ENCODE measurements at places on chromosomes 3 and 15. TPM values are rescaled to one million over a fixed set of nuclear protein-coding genes. Genes with fewer than 3 reads are reported as not detected.

DNA sequence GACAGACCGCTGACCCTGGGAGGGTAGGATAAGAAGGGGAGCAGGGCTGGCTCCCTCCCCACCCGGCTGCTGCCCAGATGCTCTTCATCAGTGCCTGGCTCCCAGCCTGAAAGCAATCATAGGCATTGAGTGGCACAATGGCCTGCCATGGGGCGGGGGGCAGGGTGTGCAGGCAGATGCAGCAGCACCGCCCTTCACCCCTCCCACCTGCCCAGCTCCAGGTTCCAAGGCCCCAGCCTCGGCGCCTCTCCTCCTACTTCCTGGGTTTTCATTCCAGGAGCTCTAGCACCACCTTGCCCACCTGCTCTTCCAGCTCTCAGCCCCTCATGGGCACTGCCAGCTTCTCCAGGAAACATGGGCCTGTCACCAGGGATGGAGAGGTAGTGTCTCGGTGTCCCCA, 101.7 kb downstream of the MEGF11 start:
- no peaks in the 10 kb centered on the region for H3K36me3 ChIP-seq
- H3K27ac ChIP-seq, result no peak overlapping the region
- H3K4me1 ChIP-seq, result no peaks in the 10 kb centered on the region
- no peaks in the 10 kb centered on the region for H3K27me3 ChIP-seq
- DNase-seq, result peak; percentile 34

TPRG1 gene
- 3.6 TPM for total RNA-seq

DNA sequence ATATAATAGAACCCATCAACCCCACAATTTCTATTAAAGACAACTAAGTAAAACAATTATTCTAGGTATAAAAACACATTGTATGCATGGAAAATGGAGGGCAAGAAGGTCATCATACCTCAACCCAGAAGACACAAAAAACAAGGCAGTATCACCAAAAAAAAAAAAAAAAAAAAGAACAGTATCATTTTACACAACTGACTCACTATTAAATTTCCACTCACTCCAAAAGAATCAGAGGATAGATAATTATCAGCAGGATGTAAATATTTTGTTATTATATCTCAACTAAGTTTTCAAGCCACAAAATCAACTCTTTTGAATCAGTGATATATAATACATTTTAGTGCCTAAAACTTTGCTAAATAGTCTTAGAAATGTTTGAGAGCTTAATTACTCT, 55.0 kb downstream of the CLASP2 start:
- H3K36me3 ChIP-seq, result no peaks in the 10 kb centered on the region
- no peaks in the 10 kb centered on the region for H3K27me3 ChIP-seq

IDH2 gene
- 125 TPM for total RNA-seq

GOLGA8S gene
- total RNA-seq, result not detected

DNA sequence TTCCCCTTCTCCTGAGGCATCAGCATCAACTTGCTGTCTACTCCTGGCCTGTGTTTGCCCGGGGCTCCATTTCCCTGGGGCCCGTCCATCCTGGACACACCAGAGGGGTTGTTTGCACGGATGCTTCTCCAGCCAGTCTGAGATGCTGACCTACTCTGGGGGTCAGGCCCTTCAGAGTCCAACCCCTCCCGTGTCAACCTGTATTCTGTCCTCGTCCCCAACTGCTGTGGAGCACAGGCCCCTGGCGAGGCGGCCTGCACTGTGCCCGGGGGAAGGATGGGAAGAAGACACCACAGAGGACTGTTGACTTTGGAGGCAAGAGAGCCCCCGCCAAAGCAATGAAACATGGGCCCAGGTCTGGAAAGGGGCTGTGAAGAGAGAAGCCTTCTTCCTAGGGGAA, 25.8 kb downstream of the ALS2CL start:
- DNase-seq, result peak; percentile 20
- no peak overlapping the region for H3K4me3 ChIP-seq
- H3K27ac ChIP-seq, result no peak overlapping the region
- peaks cover 5% of the 10 kb centered on the region for H3K4me1 ChIP-seq
- H3K27me3 ChIP-seq, result no peaks in the 10 kb centered on the region
- H3K36me3 ChIP-seq, result peaks cover 5% of the 10 kb centered on the region

DNA sequence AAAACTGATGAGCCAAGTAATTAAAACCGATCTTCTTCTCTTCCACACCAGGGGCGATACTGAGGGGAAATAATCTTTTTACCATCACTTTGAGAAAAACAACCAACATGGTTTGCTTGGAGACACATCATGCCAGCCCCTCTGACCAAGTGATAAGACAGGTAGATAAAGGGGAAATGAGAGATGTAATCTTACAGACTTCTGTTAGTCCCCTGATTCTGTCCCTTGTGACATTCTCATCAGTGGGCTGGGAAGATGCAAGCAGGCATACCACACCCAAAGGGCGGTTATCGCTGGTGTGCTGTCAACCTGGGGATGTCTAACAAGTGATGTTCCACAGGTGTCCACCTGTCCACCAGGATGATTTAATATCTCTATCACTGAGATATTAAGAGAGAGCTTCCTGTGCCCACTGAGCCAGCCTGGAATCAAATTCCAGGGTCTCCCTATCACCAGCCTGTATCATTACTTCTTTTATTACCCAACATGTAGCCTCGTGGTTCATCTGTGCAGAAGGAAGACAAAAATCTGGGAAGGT, 315.0 kb downstream of the FOXP1 start:
- no peaks in the 10 kb centered on the region for H3K27me3 ChIP-seq
- no peak overlapping the region for H3K27ac ChIP-seq
- H3K4me3 ChIP-seq, result no peak overlapping the region
- no peaks in the 10 kb centered on the region for H3K36me3 ChIP-seq

- H3K4me1 ChIP-seq, result no peaks in the 10 kb centered on the region
- H3K27ac ChIP-seq, result no peak overlapping the region
- no peaks in the 10 kb centered on the region for H3K36me3 ChIP-seq
- peak; percentile 55 for DNase-seq
- H3K4me3 ChIP-seq, result no peak overlapping the region
- no peaks in the 10 kb centered on the region for H3K27me3 ChIP-seq
Measured at GRCh38 chr3:55860049-55860721, 373.1 kb upstream of the WNT5A start.

AVEN gene
- total RNA-seq, result not detected

DNA sequence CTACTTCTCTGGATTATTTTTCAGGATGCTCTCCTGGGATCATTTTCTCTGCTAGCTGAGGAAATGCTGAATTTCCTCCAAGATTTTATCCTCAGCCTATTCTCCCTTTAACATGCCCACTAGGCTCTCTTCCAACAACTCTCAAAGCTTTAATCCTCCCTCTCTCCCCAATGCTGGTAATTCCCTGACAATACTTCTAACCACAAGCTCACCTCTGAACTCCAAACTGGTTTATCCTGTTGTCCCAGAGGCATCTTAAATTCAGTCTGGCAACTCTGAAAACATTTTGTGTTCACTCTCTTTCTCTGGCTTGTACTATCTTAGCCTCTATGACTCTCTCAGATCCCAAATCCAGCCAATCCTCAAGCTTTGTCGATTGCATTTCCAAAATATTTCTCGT, 490.3 kb downstream of the MECOM start:
- H3K27ac ChIP-seq, result no peak overlapping the region
- H3K36me3 ChIP-seq, result no peaks in the 10 kb centered on the region
- DNase-seq, result no peak
- H3K27me3 ChIP-seq, result no peaks in the 10 kb centered on the region
- H3K4me1 ChIP-seq, result peaks cover 21% of the 10 kb centered on the region

DNA sequence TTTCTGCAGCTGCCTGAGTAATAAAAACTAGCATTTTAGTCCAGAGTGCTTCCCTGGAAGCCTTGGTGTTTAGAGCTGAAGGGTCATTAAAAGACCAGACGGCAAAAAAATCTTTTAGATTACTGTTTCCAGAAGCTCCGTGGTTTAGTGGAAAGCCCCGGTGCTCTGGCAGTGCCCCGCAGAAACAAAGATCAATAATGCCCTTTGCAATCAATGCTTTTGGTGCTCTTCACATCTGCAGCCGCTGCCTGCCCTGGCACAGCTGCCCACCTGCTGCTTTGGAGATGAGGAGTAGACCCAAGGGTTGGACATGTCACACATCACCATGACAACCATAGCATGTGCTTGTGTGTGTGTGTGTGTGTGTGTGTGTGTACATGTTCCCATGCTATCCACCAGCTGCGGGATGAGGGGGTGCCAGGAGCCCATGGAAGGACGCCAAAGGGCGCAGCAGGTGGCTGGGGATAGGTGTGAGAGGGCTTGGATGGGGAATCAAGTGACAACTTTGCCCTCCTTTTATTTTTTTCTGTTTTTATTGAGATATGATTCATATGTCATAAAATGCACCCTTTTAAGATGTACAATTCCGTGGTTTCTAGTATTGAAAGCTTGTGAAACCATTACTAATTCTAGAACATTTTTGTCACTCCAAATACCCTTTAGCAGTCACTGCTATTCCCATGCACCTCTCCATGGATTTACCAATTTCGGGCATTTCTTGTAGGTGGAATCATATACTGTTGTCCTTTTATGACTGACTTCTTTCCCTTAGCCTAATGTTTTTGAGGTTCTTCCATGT, 75.7 kb upstream of the KLHL25 start:
- peaks cover 42% of the 10 kb centered on the region for H3K27me3 ChIP-seq
- no peak for DNase-seq
- no peaks in the 10 kb centered on the region for H3K36me3 ChIP-seq
- H3K4me1 ChIP-seq, result no peaks in the 10 kb centered on the region
- H3K27ac ChIP-seq, result no peak overlapping the region

CD80 gene
- total RNA-seq, result 0.55 TPM

TLR9 gene
- not detected for total RNA-seq

DNA sequence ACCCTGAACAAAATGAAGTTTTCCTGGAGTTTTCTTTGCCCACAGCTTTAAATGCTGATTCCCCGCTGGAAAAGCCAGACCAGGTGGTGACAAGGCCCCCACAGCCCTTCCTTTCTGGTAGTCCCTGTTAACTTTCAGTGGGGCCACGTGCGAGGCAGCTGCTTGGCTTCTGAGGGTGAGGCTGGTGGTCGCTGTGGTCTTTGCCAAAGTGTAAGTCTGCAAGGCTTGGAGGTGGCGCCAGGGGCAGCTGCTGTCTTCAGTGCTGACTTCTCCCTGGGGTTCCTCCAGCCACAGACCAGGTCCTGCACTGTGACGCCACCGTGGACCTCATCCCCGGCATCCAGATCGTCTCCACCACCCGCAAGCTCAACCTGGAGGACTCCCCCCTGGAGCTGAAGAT, 54.1 kb upstream of the TAMM41 start:
- no peak overlapping the region for H3K27ac ChIP-seq
- no peak for DNase-seq
- peaks cover 12% of the 10 kb centered on the region for H3K27me3 ChIP-seq
- no peak overlapping the region for H3K4me3 ChIP-seq
- no peaks in the 10 kb centered on the region for H3K36me3 ChIP-seq
- H3K4me1 ChIP-seq, result no peaks in the 10 kb centered on the region

DNA sequence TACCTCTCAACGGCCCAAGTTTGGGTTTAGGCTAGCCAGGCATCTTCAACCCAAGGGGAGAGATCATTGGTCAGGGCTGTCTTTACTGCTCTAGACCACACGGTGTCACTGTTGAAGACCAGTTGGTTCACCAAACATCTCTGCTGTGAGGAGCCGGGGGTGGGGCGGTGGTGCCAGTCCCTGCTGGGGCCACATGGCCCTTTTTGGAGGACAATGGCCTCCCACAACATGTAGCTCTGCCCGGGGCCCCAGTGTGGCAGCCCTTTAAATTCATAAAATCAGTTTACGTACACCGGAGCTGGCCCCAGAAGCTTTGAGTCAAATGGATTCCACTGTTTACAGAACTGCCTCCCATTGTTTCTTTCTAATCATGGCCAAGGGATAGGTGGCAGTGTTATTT, 19.1 kb upstream of the TM4SF18 start:
- no peaks in the 10 kb centered on the region for H3K27me3 ChIP-seq
- peaks cover 13% of the 10 kb centered on the region for H3K4me1 ChIP-seq
- H3K36me3 ChIP-seq, result no peaks in the 10 kb centered on the region
- H3K4me3 ChIP-seq, result no peak overlapping the region

DNA sequence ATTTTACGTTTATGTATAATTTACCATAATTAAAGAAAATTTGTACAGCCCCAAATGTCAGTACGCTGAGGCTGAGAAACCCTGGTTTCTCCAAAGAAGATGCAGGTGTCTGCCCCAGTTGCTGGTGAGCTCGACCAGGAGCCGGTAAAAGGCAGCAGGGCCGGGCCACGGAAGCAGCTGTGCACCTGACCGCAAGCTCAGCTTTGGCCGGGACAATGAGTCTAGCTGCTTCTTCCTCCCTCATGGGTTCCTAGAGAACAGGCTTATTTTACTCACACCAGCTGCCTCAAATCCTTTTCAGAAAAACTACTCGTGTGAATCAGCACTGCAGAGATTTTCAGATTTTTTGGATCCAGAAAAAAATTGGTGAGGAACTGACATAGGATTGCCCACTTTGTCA, 18.0 kb upstream of the ZXDC start:
- H3K36me3 ChIP-seq, result no peaks in the 10 kb centered on the region
- no peaks in the 10 kb centered on the region for H3K27me3 ChIP-seq
- DNase-seq, result no peak

Data from stomach (tissue), 19 donors.